Mucosa of descending colon (tissue), 3 donors: ENCODE measurements at places on chromosomes 4 and X. TPM values are rescaled to one million over a fixed set of nuclear protein-coding genes. Genes with fewer than 3 reads are reported as not detected.

- DNase-seq, result no peak
These were observed 205.4 kb downstream of the CFAP299 start for GRCh38 chr4:80540785-80541469.

DNA sequence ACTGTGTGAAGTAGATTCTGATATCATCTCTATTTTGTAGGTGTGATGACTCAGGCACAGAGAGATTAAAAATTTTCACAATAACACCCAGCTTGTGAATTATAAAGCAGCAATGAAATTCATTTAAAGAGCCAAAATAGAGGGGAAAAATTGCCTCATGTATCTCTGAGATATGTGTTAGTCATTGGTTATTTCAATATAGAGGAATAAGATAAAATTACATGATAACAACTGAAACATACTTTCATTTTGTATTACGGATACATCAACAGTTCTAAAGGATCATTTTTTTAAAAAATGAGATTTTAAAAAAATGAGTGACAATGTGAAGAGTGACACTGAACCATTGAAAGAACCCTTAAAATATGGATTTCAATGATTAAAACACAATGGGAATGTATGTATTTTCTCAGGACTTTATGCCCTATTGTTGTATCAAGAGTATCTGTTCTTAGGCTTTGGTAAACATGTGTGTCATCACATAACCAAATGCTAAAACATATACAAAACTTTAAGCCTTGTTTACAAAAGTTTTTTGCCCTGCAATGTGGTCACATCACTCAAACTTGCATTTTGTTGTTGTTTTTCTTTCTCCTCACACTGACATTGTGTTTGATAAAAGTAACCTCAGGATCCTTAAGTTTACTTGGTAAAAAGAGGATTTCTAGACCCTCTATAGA, 221.3 kb downstream of the ANTXR2 start:
- no peak for DNase-seq

- DNase-seq, result no peak
These were observed 36.3 kb downstream of the ANXA10 start for GRCh38 chr4:168128601-168129000.

DNA sequence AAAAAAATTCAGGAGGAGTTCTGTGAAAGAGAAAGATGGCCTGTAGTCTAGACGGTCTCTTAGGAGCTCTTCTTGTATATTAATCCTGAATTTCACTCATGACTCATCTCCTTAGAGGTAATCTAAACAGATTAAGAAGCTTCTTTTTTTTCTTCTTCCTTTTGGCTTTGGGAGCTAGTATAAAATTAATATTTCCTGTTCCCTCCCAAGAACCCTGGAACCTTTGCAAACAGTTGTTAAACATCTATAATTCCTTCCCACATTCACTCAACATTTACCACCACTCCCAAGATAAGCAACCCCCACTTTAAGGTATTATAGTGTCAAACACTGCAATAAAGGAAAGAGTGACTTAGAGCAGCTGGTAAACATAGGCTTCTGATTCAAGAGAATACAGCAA, 146.4 kb upstream of the EDNRA start:
- no peak for DNase-seq

DNA sequence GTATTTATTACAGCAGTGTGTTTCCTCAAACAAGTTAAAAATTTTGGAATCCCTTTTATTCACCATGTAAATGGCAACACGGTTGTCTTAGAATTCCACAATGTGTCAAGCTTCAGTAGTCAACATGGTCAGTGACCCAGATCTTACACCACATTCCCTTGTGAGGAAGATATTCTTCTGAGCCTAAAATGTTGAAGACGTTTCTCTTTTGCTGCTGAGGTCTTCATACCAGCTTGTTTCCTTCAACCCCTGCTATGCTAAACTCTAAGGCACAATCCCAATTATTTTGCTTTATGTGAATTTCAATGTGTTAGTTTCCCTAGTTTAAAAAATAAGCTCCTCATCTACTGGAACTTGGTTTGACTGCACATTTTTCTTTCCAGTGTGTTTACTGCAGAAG, 17.6 kb upstream of the LDB2 start:
- no peak for DNase-seq

DNA sequence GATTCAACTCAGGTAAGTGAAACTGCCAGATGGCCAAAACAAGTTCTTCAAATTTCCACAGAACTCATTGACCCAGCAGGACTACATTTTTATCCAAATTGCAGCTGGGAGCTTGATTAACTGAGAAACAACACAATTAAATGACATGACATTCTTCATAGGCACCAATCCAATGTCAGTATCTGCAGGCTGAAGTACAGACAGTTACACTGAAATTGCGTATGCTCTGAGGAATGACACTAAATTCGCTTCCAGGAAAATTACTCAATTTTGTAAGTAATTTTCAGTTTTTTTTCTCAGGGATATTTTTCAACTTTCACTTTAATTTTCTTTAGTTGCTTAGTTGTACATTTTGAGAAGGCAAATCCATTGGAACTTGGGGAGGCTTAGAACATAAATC, 4.5 kb downstream of the C1GALT1C1 start:
- no peak for DNase-seq

- no peak for DNase-seq
These were observed 551.5 kb upstream of the PITX2 start for GRCh38 chr4:111174331-111174730.

- no peak for DNase-seq
These were observed 23.3 kb downstream of the ARHGAP24 start for GRCh38 chr4:85498068-85498733.

DNA sequence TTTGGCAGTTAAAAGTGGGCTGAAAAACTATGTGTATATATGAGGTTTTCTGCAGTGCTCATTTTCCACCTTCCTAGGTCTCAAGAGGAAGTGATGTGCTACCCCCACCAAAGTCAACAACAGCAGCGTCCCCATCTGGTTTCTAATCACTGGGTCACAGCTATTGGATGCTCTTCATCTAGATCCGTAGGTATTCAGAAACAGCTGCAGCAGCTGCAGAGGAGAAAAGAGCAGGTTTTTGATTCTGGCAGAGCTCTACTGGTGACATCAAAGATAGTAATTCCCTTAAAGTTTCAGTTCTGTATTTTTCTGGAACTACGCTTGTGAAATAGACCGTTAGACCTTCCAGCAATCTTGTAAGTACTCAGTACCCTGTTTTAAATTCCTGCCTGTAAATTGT, 5.8 kb upstream of the GUCY2F start:
- no peak for DNase-seq

- DNase-seq, result no peak
These were observed 915.1 kb downstream of the ADGRL3 start for GRCh38 chr4:62115216-62115615.

GRCh38 chr4:31100536-31100935, 380.4 kb downstream of the PCDH7 start:
- no peak for DNase-seq

- DNase-seq, result no peak
These were observed 394 bp downstream of the MED14 start for GRCh38 chrX:40734971-40735324.

- DNase-seq, result no peak
These were observed 71.3 kb upstream of the ANKRD50 start for GRCh38 chr4:124783847-124784246.

DNA sequence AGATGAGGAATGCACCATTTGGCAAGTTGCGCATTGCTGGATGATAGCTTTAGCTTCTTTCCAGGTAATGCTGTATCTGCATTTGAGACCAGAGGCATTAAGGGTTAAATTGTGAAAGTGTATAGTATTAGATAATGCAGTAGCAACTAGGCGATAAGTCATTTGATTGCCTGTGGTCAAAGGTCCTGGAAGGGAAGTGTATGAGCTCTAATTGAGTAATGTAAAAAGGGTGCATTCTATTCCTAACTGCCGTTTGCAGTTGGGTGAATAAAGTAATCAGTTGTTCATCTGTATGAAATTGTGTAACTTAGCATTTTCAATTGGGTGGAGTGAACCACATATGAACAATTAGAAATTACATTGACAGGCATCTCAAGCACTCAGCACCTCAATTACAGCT, 54.5 kb upstream of the WDR1 start:
- DNase-seq, result no peak

- peak; percentile 17 for DNase-seq
These were observed 14.1 kb downstream of the CTBP1 start for GRCh38 chr4:1234811-1235292.

- DNase-seq, result no peak
These were observed 166.3 kb downstream of the GALNTL6 start for GRCh38 chr4:171979461-171979860.

DNA sequence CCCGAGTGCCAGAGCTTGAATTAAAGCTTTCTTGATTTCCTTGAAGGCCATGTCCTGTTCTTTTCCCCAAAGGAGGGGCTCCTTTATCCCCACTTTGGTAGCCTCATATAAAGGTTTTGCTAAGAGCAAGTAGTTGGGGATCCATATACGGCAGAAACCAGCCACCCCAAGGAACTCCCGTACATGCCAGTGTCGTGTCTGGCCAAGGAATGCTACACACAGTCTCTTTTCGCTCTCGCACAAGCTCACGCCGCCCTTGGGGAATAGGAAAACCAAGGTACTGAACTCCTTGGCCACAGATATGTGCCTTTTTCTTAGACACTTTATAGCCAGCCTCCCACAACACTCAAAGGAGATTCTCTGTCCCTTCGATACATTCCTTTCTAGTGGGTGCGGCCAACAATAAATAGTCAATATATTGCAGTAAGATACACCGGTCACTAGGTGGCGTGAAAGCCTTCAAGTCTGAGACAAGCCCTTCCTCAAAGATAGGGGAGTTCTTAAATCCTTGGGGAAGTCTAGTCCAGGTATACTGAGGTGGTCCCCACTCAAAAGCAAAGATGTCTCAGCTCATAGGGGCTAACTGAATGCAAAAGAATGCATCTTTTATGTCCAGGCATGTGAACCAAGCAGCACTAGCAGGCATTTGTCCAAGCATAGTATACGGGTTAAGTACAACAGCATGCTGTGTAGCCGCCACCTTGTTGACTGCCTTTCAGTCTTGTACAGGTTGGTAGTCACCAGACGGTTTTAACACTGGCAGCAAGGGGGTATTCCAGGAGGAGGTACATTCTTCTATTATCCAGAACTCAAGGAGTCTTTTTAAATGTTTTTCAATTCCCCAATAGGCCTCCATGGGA, 57.8 kb upstream of the XAGE1B start:
- peak; percentile 24 for DNase-seq

DNA sequence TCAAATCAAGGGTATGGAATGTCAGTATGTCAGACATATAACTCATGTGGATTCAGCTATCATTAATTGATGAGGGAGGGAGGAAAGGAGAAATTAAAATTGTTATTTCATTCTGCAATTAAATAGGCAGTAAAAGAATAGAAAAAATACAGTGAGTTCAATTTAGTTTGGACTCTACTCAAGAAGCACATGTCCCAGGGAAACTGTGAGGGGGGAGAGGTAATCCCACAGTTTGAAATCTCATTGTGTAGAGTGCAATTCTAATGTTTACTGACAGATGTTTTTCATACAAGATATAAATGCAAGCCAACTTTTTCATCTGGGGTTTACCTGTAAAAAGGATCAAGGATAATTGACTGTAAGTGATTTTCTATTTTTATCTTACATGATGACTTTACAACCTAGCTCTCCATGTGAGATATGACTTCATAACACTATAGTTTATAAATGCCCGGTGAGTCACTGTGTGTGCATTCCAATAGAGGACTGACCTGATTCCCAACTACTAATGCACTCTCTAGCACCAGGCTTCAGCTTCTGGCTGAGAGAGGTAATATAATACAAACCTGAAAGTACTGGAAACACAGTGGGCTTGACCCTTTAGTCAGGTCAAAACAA, 35.2 kb upstream of the SCD5 start:
- no peak for DNase-seq

GRCh38 chr4:5709207-5709575, 832 bp upstream of the EVC2 start:
- DNase-seq, result no peak

- peak; percentile 29 for DNase-seq
These were observed 32.6 kb downstream of the DCK start for GRCh38 chr4:71026086-71026485.

GRCh38 chr4:4994312-4995097, 24.8 kb downstream of the CYTL1 start:
- DNase-seq, result no peak

DNA sequence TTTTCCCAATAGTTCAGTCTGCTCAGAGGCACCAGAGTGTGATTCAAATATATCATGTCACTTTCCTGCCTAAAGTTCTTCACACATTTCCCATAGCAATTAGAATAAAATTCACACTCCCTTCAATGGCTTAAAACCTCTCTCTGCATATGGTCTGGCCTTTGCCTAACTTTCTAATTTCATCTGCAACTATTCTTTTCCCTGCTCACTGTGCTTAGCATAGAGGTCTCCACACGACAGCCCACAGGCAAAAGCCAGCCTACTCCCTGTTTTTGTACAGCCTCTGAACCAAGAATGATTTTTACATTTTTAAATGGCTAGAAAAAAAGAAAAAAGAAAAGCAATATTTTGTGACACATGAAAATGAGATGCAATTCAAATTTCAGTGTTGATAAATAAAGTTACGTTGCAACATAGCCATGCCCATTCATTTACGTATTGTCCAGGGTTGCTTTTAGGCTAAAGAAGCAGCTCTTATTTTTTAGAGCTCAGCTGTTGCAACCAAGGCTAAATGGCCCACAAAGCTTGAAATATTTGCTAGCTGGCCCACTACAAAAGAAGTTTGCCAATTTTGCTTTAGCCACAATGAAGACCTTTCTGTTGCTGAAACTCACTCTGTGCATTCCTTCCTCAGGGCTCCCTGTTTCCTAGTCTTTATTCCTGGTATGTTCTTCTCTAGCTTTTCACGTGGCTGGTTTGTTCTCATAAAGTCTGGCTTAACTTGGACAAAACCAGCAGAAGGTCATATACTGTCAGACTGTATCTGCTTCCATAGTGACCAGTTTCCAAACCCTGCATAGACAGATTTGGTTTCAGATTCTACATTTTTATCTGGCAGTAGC, 26.6 kb upstream of the IRF2 start:
- no peak for DNase-seq

- DNase-seq, result no peak
These were observed 404.5 kb downstream of the BCOR start for GRCh38 chrX:39693298-39693697.

DNA sequence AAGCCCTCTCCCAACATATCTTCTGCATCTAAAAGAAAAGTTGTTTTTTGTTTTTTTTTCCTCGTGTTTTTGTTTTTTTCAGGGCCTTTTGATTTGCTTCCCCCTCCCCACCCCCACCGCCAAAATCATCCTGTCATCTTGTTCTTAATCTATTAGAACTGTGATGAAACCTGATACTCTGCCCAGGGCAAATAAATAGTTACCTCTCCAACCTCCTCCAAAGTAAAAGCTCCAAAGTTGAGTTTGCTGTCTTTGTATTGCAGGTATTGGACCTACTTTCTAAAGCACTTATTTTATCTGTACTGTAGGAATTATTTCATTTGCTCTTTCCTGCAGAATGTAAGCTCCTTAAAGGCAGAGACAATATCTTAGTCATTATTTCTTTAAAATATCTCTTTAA, 172.9 kb downstream of the SOWAHB start:
- no peak for DNase-seq

GRCh38 chrX:26925088-26925487, 538.1 kb downstream of the PPP4R3C start:
- no peak for DNase-seq

EXOC1L gene
- total RNA-seq, result not detected

SMR3B gene
- total RNA-seq, result not detected

FGF5 gene
- 0.05 TPM for total RNA-seq

BMP3 gene
- 67.9 TPM for total RNA-seq

HSD17B13 gene
- 1.8 TPM for total RNA-seq

ADH1A gene
- total RNA-seq, result 0.20 TPM

EDA2R gene
- 0.84 TPM for total RNA-seq

RAB39B gene
- total RNA-seq, result 0.17 TPM
